ENCODE measurements at places on chromosomes 1 and 21.
A peak's percentile ranks its signal among the peaks of the same experiment; 100 is the strongest.

DNA sequence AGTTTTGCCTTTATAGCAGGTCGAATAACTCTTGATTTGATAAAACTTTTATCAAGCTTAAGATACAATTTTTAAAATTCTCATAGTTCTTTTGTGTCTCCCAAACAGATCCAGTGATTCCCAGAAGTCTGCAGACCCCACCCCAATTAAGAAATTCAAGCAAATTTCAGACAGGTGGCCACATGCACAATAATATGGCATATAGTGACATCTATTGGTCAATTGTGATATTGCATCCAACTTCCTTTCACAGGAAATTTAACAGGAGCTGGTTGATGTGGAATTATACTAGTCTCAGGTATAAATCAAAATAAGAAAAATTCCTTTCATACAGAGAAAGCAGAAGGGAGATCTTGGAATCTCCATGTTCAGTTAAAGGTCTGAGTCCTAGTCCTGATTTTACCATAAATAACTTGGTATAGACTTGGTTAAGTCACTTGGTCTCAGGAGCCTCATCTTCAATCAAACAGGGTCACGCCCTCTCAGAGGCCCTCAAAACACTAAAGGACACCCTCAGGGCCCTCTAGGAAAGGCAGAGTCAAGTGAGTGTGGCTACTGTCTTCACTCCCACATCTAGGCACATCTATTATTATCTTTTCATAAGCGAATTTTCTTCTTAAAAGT lies 24.1 kb downstream of the PIGM start:
- DNase-seq, result peak; percentile 54

- no peak for DNase-seq
These were observed 391.5 kb downstream of the NTNG1 start for GRCh38 chr1:107532318-107532717.

DNA sequence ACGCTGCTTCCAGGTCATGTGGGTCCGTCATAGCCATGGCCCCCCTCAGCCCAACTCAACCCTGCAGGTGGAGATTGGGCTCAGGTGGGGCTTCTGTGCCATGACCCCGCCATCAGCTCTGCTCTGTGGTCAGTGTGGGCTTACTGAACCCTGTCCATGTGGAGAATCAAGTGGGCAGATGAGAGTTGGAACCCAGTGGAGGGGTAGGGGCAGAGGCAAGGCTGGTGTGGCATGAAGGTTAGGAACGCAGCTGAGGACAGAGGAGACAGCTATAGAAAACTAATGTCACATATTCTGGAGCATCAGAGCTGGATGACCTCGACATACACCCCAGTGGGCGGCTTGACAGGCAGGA lies 355.9 kb downstream of the PTPRU start:
- no peak for DNase-seq

- no peak for DNase-seq
These were observed 1177.6 kb downstream of the PLA2G4A start for GRCh38 chr1:188006354-188006753.

DNA sequence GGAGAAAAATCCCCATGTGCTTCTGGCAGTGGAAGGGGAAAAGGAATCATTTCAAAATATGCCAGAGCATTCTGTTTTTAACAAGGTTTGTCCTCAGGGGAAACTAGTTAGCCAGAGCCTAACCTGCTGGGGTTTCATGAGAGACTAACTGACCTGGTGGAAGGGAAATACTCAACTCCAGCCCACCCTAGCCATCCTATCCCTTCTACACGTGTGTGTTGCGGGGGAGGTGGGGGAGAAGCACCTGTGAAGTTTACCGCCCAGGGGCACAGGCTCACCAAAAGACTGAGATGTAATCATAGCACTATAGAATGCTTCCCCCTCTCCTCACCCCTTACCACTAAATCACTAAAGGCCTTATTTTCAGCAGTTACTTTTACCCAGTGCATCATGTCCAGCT lies 139.5 kb downstream of the GRIK3 start:
- DNase-seq, result no peak

Data from fibroblast of the aortic adventitia (primary cell).